Skin of body (tissue), 3 donors: ENCODE measurements at places on chromosomes 5 and 9. TPM values are rescaled to one million over a fixed set of nuclear protein-coding genes. Genes with fewer than 3 reads are reported as not detected.

The SLC34A1 gene
- not detected for total RNA-seq

The FAM200C gene
- 10.5 TPM for total RNA-seq

DNA sequence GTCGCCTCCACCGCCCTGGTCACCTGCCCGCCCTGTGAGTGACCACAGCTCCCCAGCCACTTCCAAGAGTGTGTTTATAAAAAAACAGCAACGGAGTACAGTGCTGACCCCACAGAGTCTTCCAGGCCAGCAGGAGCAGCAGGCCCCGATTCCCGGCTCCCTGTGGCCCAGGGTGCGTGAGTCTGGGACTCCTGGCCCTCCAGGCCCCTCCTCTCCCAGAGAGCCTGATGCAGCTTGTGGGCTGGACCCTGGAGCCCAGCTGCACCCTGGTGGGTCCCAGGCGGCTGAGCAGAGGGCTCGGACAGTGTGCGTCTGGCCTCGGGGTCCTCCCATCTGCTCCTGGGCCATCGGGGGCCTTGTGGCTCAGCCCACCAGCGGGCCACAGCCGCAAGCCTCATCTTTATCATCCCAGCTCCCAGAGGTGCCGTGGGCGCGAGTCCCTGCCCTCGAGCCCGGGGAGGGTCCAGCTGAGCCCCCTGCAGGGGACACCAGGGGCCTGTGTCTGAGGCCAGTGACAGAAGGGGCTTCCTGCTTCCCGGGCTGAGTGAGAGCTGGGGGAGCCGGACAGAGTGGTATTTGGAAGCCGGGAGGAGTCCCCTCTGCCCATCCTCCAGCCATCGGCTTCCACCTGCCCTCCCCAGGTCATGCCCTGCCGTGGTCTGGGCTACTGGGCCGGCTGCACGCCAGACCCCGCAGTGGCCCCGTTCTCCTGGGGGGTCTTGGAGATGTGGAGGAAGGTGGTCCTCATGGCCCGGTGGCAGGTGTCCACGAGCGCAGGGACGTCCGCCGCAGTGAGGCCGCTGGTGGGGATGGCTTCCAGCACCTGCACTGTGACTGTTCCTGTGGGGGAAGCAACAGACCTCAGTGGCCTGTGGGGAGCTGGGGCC lies 10.6 kb downstream of the EGFL7 start:
- DNase-seq, result no peak

- DNase-seq, result peak; percentile 53
Measured at GRCh38 chr5:132190161-132190817, 37.4 kb downstream of the P4HA2 start.

- no peak for DNase-seq
Measured at GRCh38 chr9:92242260-92243136, 51.0 kb downstream of the IARS1 start.

The CATSPER3 gene
- not detected for total RNA-seq

DNA sequence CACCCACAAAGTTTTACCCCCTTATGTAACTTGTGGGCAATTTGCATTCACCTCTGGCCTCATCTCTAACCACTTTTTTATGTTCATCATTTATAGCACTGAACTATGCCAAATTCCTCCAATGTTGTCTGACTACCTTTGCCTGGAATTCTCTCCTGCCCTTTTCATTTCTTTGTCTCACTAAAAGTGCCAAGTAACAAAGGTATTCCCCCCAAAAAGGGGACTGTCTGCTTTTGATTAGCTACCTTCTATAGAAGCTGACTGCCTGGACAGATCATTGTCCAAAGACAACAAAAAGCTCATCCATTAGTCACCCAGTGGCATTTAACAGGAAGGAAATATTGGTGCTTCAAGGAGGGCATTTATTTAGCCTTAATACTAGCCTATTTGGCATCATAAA lies 189.9 kb upstream of the VCAN start:
- DNase-seq, result no peak

The LRRTM2 gene
- 0.59 TPM for total RNA-seq

DNA sequence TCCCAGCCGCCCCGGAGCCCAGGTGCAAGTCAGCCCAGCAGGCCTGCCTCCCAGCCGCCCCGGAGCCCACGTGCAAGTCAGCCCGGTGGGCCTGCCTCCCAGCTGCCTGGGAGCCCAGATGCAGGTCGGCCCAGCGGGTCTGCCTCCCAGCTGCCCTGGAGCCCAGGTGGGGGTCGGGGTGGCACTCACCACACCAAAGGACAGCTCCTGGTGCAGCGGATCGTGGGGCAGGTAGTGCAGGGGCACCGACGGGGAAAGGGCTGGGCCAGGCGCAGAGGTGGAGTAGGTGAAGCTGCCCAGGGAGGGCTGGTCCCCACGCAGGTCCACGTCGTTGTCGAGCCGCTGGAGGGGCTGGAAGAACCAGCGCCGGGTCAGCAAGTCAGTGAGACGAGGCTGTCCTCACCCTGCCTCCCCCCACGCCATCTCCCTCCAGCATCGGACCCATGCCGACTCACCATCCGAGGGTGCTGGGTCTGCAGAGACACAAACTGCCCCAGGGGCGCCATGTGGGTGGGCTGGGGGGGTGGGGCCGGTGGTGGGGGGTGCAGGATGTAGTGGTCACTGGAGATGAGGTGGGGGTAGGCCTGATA lies 6.7 kb downstream of the RNF44 start:
- DNase-seq, result no peak

GRCh38 chr9:18343784-18344183 lies 130.2 kb upstream of the ADAMTSL1 start:
- no peak for DNase-seq
